Activated CD4-positive, alpha-beta T cell treated with anti-CD3 and anti-CD28 coated beads, Interleukin-2, amount 50 U/mL, for 1 hour (primary cell): ENCODE measurements at places on chromosomes 3 and 15.

- DNase-seq = peak; percentile 76
Measured at GRCh38 chr3:141875893-141876380, 506 bp upstream of the ATP1B3 start.

GRCh38 chr3:159928666-159929065, 60.0 kb upstream of the IL12A start:
- no peak for DNase-seq

GRCh38 chr3:177262396-177262795, 65.1 kb upstream of the TBL1XR1 start:
- DNase-seq = no peak

DNA sequence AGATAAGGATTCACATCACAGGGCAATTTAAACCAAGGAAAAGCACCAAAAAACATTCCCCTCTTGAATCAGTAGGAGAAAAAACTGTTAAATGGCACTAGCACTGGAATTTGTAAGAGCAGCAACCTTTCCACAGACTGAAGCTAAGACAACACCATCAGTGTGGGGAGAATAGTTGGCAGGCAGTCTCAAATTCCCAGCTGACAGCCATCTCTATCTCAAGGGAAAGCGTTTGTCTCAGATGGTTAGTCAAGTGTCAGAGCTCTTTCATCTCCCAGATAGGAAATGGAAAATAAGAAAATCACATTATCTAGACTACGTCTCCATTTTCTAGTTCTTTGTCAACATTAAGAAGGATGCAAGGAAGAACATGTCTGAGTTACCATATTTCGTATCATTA, 228.7 kb downstream of the WDR72 start:
- no peak for DNase-seq

- no peak for DNase-seq
Measured at GRCh38 chr15:50496692-50497091, 49.8 kb downstream of the USP50 start.

- DNase-seq = no peak
Measured at GRCh38 chr3:108099679-108100428, 9.0 kb upstream of the CD47 start.

GRCh38 chr3:172836390-172836997, 86.0 kb downstream of the ECT2 start:
- DNase-seq = no peak
